WTC11 (cell line): ENCODE measurements at places on chromosomes 2 and 18. TPM values are rescaled to one million over a fixed set of nuclear protein-coding genes. Genes with fewer than 3 reads are reported as not detected.
A peak's percentile ranks its signal among the peaks of the same experiment; 100 is the strongest.

Gene POTEI
- total RNA-seq, result 2.2 to 3.2 TPM (median 2.7 TPM) in 3 replicates

DNA sequence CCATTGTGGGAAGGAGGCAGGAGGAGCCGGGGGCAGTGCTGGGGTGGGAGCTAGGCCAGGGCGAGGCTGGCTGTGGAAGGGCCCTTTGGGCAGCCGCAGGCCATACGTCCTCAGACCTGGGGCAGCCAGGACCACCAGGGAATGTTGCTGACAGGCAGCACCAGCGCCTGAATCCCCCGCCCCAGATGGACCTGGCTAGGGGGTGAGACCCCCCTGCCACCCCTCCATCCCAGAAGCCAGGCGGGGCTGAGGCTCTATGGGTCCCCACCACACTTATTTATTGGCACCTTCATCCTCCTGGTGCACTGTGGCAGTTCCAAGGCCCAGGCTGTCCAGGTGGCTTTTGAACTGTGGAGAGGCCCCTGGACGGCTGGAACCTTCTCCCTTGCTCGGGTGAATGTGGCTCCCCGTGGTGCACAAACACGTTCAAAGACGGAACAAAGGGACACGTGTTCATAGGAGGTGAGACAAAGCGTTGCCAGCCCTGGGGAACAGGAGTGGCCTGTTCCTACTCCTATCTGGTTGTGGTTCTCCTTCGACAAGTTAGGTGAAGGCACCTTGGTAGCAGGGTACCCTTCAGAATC is 35.1 kb downstream of the RAMP1 start:
- no peaks in the 10 kb centered on the region for H3K27me3 ChIP-seq
- 0 out of 2 replicates have a peak, but pooled peaks cover 4% of the 10 kb centered on the region for H3K4me1 ChIP-seq
- DNase-seq, result no peak

DNA sequence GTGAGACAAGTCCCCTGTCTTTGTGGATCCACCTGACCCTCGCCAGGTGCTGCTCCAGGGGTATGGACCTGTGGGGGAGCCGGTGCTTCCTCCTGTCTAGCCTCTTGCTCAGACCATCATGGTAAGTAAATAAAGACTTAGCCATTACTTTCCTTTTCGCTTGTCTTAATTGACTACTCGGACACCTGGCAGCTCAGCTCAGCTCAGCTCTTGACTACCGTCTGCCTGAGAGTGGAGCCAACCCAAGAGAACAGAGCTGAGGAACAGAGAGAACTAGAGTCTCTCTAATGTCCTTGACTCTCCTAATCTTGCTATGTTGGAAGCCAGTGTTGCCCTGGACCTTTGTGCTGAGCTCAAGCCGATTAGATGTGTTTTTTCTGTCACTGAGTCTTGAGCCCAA is 170.3 kb upstream of the CXCR4 start:
- no peak for DNase-seq
- no peak overlapping the region for H3K4me3 ChIP-seq
- no peaks in the 10 kb centered on the region for H3K36me3 ChIP-seq
- H3K27ac ChIP-seq, result no peak overlapping the region

DNA sequence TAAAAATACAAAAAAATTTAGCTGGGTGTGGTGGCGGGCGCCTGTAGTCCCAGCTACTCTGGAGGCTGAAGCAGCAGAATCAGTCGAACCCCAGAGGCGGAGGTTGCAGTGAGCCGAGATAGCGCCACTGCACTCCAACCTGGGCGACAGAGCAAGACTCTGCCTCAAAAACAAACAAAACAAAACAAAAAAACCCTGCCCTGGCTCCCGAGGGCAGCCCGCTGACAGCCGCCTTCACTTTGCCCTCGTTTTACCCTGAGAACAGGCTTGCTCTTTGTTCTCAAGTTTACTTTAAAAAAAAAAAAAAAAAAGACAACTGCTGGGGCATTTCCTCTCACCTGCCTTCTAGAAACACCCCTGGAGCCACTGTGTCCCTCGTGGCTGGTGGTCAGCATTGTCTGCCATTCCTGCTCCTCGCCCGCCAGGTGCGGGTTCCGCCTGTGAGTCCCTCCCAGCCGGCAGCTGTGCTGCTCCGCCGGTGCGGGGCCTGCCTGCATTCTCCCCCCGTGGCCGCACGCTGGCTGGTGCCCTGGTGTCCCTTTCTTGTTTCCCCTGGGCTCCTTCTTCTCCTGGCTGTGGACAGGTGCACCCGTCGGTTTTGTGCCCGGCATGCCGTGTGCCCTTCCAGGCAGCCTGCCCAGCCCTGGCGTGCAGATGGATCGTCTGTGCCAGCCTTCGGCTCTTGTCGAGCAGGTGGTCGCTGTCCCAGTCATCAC is 105.7 kb downstream of the USP40 start:
- no peak overlapping the region for H3K27ac ChIP-seq
- no peaks in the 10 kb centered on the region for H3K27me3 ChIP-seq
- no peak for DNase-seq
- H3K4me3 ChIP-seq, result no peak overlapping the region
- H3K36me3 ChIP-seq, result peaks cover 28% of the 10 kb centered on the region

DNA sequence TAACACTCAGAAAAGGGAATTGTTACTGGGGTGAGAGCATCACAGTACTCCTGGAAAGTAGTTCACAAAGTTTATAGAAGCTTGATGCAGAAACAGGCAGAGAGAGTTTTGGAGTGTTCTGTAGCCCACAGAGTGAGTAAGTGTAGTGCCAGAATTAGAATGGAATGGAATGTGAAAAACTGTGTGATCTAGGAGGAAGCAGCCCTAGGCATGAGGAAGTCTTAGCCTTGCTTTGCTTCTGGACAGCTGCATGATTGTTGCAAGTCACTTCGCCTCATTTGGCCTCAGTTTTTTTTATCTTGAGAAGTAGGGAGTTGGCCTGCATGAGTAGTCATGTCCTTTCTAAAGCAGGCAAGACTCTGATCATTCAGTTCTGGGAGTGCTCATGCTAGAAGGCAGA is 10.9 kb downstream of the SERPINB12 start:
- no peaks in the 10 kb centered on the region for H3K4me1 ChIP-seq
- no peak for DNase-seq
- no peak overlapping the region for H3K4me3 ChIP-seq
- H3K36me3 ChIP-seq, result no peaks in the 10 kb centered on the region

DNA sequence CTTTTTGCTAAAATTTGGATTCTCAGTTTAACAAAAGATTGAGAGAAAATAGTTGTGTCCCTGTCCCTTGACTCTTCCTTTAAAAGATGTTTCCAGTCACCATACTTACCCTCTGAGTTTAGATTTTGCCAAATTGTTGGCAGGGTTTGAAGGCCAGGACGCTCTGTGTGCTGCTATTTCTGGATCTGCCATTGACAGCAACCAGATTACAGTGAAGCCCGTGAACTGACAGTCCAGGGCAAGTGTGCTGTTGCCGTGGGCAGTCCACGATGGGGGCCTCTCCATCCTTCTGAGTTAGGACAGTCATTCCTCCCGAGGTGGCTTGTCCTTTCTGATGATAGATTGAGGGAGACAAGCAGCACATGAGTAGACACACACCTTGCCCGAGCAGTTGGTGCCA is 89.9 kb downstream of the PTPRM start:
- peaks cover 16% of the 10 kb centered on the region for H3K4me1 ChIP-seq
- no peak overlapping the region for H3K4me3 ChIP-seq
- no peak for DNase-seq
- no peaks in the 10 kb centered on the region for H3K27me3 ChIP-seq
- H3K27ac ChIP-seq, result no peak overlapping the region

DNA sequence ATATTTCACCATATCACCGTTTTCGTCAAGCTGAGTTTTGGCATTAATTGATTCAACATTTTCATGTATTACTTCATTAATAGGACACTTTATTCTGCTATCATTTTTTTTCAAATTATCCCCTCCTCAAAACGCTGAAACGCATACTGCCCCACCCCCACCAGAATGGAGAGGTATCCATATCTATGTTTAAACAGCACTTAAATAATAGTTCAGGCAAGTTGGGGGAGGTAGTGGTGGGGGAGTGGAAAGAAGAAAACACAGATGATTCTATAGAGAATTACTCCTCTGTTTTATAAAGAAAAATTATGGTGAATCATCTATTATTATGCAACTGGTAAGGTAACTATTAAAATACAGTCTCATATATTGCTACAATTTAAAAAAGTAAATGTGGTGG is 314.4 kb upstream of the ZEB2 start:
- no peak overlapping the region for H3K4me3 ChIP-seq
- H3K27ac ChIP-seq, result no peak overlapping the region
- no peaks in the 10 kb centered on the region for H3K36me3 ChIP-seq
- no peak for DNase-seq

DNA sequence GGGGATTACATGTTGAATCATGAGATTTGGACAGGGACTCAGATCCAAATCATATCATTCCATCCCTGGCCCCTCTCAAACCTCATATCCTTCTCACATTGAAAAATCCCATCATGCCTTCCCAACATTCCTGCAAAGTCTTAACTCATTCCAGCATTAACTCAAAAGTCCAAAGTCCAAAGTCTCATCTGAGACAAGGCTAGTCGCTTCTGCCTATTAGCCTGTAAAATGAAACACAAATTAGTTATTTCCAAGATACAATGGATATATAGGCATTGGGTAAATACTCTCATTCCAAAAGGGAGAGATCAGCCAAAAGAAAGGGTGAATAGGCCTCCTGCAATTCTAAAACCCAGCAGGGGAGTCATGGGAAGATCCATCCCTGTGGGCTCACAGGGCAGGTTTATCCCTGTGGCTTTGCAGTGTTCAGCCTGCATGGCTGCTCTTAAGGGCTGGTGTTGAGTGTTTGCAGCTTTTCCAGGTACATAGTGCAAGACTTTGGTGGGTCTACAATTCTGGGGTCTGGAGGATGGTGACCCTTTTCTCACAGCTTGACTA is 21.2 kb upstream of the SLC14A1 start:
- H3K36me3 ChIP-seq, result peaks cover 25% of the 10 kb centered on the region
- H3K4me3 ChIP-seq, result no peak overlapping the region
- no peak for DNase-seq
- peaks cover 7% of the 10 kb centered on the region; the same call in 1 of the 2 replicates for H3K27me3 ChIP-seq
- no peak overlapping the region for H3K27ac ChIP-seq

DNA sequence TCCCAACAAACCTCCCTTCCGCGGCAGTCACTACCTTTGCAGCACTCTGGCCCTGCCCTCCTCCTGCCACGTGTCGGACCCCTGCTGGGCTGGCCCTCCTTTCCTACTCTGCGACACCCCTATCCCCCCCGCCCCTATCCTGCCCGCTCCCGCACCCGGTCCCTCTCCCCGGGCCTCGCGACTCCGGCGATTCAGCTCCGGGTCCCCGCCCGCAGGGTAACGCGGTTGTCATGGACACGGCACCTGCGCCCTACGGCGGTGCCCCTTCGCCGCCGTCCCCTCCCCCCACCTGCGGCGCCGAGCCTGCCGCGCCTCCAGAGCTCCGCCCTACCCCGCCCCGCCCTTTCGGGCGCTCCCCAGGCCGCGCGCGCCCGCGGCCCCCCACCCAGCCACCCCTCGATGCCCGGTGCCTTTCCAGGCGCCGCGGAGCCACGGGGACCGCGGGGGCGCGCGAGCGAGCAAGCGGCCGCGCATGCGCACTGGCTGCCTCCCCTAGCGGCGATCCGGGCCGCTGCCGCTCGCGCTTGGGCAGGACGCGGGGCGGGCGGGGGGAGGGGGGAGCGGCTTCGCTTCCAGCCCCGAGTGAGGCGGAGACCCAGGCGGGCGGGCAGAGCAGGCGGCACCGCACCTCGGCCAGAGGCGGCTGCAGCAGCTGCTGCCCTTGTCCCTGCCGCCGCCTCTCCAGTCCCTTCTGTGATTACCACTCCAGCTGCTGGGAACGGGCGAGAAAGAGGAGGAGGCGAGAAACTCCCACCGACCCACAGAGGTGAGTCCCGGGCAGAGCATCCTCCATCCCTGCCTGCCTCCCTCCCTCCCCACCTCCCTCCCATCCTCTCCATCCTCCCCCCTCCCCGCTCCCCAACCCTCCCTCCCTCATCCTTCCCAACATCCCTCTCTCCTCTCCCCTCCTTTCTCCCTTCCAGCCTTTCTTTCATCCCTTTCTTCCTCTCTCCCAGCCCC is at the start of gene CTNNA2:
TSS of gene CTNNA2 (plus strand) at position 610 of the 960 bp plus-strand sequence.
- peaks cover 44% of the 10 kb centered on the region for H3K4me1 ChIP-seq
- H3K27ac ChIP-seq, result peak within 1 kb of the TSS; percentile 59
- H3K27me3 ChIP-seq, result peaks cover 10% of the 10 kb centered on the region
- H3K4me3 ChIP-seq, result peak within 1 kb of the TSS; percentile 82
- H3K36me3 ChIP-seq, result no peaks in the 10 kb centered on the region

Gene CCDC68
- 0.23 to 0.92 TPM (median 0.55 TPM) in 3 replicates for total RNA-seq

- no peaks in the 10 kb centered on the region for H3K27me3 ChIP-seq
- peaks cover 36% of the 10 kb centered on the region for H3K4me1 ChIP-seq
- H3K27ac ChIP-seq, result peak overlapping the region; percentile 55; the same call in 1 of the 2 replicates
- H3K4me3 ChIP-seq, result no peak overlapping the region
These were observed 188.2 kb downstream of the LTBP1 start for GRCh38 chr2:33134791-33135560.

Gene SPC25
- 23.2 to 29.2 TPM (median 28.6 TPM) in 3 replicates for total RNA-seq

- H3K4me1 ChIP-seq, result peaks cover 6% of the 10 kb centered on the region
- no peaks in the 10 kb centered on the region for H3K27me3 ChIP-seq
- H3K27ac ChIP-seq, result no peak overlapping the region
- H3K36me3 ChIP-seq, result no peaks in the 10 kb centered on the region
- DNase-seq, result no peak
These were observed 88.6 kb upstream of the ZNF532 start for GRCh38 chr18:58776084-58776483.

Gene C2orf80
- 0.39 to 0.96 TPM (median 0.87 TPM) in 3 replicates for total RNA-seq

GRCh38 chr2:119746836-119747686 is 12.7 kb upstream of the PTPN4 start:
- no peak overlapping the region for H3K4me3 ChIP-seq
- no peak for DNase-seq
- H3K4me1 ChIP-seq, result peaks cover 17% of the 10 kb centered on the region

DNA sequence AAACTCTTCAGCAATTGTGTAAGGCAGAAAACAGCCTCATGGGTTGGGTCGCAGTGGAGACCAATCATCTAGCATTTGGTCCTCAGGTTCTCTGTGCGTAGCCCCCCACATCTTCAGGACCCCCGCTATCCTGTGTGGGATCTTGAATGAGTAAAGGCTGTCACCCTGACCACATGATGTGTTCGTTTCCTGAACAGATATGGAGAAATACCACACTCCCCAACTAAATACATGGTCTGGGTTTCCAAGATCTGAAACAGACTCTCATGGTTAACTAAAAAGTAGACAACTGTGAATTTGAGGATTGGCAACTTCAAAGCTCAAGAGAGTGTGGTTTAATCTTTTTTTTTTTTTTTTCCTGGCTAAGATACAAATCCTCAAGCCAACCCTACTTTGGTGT is 23.2 kb downstream of the DOCK10 start:
- H3K4me1 ChIP-seq, result peaks cover 23% of the 10 kb centered on the region
- DNase-seq, result no peak
- H3K27ac ChIP-seq, result no peak overlapping the region

DNA sequence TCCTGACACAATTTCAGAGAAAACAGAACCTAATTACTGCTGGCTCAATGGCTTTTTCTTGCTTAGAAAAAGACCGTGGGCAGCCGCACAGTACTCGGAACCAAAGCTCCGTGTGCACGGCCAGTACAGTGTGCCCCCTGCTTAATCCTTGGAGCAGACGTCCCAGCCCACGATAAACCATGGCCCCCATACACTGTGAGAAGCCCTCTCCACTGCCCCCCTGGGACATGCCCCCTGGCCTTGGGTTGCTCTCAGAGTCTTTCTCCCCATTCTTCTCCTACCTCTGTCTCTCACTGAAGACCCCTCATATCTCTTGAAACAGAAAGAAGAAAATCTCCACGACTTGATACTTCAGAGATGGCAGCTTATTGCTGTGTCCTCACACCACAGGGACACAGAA is 44.0 kb downstream of the CYP26B1 start:
- 0 out of 2 replicates have a peak, but pooled peaks cover 2% of the 10 kb centered on the region for H3K4me1 ChIP-seq
- H3K27me3 ChIP-seq, result no peaks in the 10 kb centered on the region; the same call in 1 of the 2 replicates
- no peak overlapping the region for H3K4me3 ChIP-seq
- no peak overlapping the region for H3K27ac ChIP-seq

- H3K4me1 ChIP-seq, result peaks cover 15% of the 10 kb centered on the region
- no peaks in the 10 kb centered on the region for H3K27me3 ChIP-seq
- H3K36me3 ChIP-seq, result peaks cover 15% of the 10 kb centered on the region
- DNase-seq, result no peak
These were observed 104.4 kb upstream of the CDC42EP3 start for GRCh38 chr2:37775908-37776250.

Gene ALK
- 0.09 to 0.11 TPM in 2 of 3 replicates, not detected in the other for total RNA-seq
